ENCODE measurements at places on chromosomes 5 and 9.

DNA sequence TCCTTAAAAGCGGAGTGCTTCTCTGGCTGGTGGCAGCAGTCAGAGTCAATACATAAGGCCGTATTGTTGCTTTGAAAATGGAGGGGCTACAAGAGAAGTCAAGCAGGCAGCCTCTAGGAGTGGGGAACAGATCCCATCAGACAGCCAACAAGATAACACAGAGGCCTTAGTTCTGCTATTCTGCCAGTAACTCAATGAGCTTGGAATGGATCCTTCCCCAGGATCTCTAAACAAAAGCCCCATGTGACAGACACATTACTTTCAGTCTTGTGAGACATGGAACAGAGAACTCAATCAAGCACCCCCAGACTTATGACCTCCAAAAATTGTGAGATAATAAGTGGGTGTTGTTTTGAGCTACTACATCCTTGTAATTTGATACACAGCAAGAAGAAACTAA, 158.6 kb downstream of the RFX3 start:
- no peak for DNase-seq

- no peak for DNase-seq
Measured at GRCh38 chr9:33472171-33472880, 1.4 kb downstream of the NOL6 start.

DNA sequence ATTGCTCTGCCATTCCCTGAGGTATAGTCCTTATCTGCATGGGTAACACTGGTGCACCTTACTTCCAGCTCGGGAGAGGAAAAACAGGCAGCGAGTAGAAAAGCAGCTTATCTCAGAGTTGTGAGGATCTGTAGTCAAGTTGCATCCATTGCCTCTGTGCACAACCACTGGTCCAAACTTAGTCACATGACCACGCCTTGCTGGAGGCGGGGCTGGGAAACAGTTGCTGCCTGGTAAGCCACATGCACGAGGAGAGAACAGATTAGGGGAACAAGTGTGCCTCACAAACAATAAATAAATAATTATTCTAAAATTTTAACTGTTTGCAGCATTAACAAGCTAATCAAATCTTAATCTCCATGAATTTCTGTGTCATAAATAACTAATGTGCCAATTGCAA, 18.6 kb downstream of the ZNF622 start:
- no peak for DNase-seq

DNA sequence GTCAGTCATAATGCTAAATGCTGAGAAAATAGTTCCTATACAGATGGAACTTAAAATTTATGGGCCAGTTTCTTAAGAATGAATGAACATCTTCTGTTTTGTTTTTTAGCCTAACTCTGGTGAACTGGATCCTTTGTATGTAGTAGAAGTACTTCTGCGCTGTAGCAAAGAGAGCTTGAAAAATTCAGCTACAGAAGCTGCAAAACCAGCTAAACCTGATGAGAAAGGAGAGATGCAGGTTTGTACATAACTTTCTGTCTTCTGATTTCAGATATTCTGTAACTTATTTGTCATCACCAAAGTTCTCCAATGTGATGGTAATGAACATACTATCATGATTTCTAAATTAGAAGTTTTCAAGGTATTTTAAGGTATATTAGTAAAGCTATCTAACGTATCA, 80.1 kb downstream of the MTREX start:
- no peak for DNase-seq

DNA sequence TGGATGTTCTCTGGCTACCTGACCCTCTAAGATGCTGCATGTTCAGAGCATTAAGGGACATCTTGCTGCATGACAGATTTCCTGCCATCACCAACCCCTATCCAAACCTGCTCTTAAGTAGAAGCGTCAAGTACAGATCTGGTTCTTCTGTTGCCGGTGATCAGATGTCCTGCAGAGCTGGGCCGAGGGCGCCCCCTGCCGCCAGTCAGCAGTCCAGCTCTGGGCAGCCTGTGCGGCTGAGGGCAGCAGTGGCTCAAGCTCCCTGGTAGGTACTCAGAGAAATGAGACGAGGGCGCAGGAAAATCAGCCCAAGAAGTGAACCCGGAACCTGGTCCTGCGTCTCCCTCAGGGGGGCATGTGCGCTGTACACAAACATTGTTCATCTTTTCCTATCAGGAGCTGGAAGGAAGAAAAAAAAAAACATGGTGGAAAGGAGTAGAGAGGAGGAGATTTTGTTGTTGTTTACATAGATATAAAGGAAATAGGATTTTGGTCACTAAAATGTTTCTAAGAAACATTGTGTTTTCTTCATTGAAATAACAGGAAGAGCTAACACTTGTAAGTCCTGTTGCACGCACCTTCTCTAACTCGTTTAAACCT, 95.8 kb downstream of the CFAP90 start:
- peak; percentile 82 for DNase-seq

DNA sequence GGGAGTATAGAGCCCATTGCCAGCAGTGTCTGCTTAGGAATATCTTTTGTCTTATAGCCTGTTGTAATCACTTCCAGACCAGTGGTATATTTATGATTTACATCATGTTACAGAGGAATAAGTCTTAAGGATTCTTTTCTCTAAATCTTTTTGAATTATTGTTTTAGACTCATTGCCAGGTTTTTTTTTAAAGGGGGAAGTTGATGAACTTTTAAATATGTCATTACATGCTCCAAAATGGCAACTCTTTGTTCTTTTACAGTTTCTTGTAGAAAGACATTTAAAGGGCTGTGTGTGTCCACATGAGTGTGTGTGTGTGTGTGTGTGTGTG, 59.4 kb upstream of the NFIB start:
- DNase-seq, result no peak

DNA sequence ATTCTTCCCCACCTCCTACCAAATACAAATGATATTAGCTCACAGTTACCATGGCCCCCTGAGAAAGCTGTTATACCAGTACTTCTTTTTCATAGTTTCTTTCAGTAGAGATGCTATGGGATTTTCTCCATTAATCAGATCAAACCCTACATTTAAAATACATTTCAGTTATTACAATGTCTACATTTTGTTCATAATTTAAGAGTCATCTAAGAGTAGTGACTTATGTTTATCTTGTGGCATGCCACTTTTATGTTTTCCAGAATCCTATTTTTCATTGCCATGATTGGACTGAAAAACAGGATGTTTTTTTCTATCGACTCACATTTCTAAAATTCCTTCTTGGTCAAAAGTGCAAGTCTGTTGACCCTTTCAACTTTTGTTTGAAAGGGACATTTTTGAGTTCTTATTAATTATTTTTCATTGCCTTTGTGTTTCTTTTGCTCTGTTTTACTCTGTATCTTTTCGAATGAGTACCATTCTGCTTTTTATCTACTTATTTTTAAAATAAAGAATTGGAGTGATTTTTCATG, 77.4 kb upstream of the ANXA1 start:
- no peak for DNase-seq

GRCh38 chr9:36501727-36502126, 71.0 kb upstream of the MELK start:
- DNase-seq, result no peak

DNA sequence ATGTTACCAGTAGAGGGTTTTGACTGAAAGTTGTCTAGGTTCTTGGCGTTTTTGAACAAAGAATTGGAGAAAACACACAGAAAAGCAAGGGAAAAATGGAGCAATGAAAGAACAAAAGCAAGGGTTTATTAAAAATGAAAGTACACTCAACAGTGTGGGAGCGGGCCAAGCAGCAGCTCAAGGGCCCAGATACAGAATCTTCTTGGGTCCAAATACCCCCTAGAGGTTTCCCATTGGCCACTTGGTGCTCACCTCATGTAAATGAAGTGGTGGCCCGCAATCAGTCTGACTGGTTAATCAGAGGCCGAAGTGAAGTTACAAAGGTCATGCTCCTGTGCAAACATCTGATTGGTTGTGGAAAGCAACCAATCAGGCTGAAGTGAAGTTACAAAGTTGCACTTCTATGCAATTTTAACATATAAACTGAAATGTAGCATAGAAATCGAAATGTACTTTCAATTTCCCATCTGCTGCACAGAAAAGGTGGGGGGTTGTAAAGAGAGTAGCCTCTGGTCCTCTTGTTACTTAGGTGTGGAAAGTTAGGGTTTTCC, 1.9 kb upstream of the GM2A start:
- DNase-seq, result no peak

GRCh38 chr9:35749515-35750255, 598 bp downstream of the RGP1 start:
- no peak for DNase-seq

- DNase-seq, result no peak
Measured at GRCh38 chr9:106486685-106487084, 376.3 kb upstream of the ZNF462 start.

- peak; percentile 51 for DNase-seq
Measured at GRCh38 chr5:115069087-115069968, 100.4 kb downstream of the TRIM36 start.
